ENCODE measurements at places on chromosomes 4 and X.
A peak's percentile ranks its signal among the peaks of the same experiment; 100 is the strongest.

GRCh38 chr4:44231006-44231405 lies 217.6 kb downstream of the KCTD8 start:
- no peak for DNase-seq

GRCh38 chr4:122914292-122914904 lies 8.0 kb downstream of the NUDT6 start:
- DNase-seq = peak; percentile 39

GRCh38 chr4:121011780-121012340 lies 60.5 kb downstream of the NDNF start:
- DNase-seq = no peak

DNA sequence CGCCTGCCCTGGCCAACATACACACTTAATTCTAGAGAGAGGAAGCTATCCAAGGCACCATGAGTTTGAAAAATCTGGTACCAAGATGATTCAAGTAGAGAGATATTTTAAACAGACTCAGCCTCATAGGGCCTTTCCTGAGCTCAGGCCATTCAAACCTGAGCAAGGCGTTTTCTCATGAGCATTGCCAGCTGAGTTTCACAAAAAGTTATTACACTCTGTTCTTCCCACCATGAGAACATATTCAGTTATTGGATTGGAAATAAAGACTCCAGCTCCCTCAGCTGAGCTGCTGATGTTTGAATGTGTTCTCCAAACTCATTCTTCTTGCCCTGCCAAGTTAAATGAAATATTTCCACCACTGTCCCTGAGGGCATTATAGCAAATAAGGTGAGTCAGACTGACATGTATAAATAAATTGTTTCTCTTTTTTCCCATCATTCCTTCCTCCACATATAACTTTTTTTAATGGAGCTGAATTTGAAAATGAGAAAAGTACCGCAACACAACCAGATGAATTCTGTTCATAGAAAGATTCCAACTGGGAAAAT lies 429.6 kb downstream of the RAB28 start:
- DNase-seq = no peak

- no peak for DNase-seq
These were observed 1.0 kb upstream of the RELL1 start for GRCh38 chr4:37687194-37687562.

GRCh38 chr4:77148078-77148477 lies 8.9 kb upstream of the CCNG2 start:
- no peak for DNase-seq

- no peak for DNase-seq
These were observed 9.6 kb upstream of the AREG start for GRCh38 chr4:74435296-74435695.
